ENCODE measurements at places on chromosomes 3 and 15. TPM values are rescaled to one million over a fixed set of nuclear protein-coding genes. Genes with fewer than 3 reads are reported as not detected.

- peak; percentile 25 for DNase-seq
These were observed 556.3 kb upstream of the TBL1XR1 start for GRCh38 chr3:177753451-177754155.

Gene GNAT1
- not detected for total RNA-seq

- DNase-seq: no peak
These were observed 44.3 kb upstream of the GCNT3 start for GRCh38 chr15:59567324-59567723.

- DNase-seq: peak; percentile 72
These were observed 27.6 kb upstream of the LIMD1 start for GRCh38 chr3:45566951-45567411.

Gene NEK11
- 17.3 TPM for total RNA-seq

GRCh38 chr15:81268881-81269601 lies 54.9 kb downstream of the STARD5 start:
- DNase-seq: no peak

DNA sequence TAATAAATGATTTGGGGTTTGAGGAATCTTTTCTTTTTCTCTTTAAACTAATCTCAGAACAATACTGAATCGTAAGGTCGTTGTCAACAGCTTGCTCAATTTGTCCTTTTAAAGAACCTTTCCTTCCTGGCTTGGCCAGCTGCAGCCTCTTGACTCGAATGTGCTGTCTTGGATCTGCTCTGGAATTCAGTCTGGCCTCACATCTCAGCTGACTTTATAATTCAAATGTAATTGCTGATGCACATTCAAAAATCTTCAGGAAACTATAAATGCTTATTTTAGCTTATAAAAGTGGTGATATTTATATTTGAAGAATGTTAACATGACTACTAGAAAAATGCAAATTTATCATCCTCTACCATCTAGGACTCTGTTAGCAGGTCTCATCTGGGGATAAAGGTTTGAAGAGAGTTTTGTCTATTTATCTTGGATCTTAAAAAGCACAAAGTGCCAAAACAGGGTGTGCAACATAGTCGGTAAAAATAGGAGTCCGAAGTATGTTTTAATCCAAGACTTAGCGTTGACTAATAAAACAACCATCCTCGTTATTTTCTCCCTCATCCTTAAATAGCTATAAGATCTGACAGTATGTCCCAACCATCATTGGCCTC lies 1035.2 kb downstream of the MCTP2 start:
- no peak for DNase-seq

GRCh38 chr15:99343881-99344551 lies 92.7 kb downstream of the LRRC28 start:
- no peak for DNase-seq

GRCh38 chr3:12287727-12288181 lies 1.1 kb upstream of the PPARG start:
- no peak for DNase-seq

- DNase-seq: no peak
These were observed 14.9 kb downstream of the MUC4 start for GRCh38 chr3:195796795-195797194.
